Activated CD8-positive, alpha-beta memory T cell treated with anti-CD3 and anti-CD28 coated beads for 24 hours (primary cell): ENCODE measurements at places on chromosomes 4 and X.

DNA sequence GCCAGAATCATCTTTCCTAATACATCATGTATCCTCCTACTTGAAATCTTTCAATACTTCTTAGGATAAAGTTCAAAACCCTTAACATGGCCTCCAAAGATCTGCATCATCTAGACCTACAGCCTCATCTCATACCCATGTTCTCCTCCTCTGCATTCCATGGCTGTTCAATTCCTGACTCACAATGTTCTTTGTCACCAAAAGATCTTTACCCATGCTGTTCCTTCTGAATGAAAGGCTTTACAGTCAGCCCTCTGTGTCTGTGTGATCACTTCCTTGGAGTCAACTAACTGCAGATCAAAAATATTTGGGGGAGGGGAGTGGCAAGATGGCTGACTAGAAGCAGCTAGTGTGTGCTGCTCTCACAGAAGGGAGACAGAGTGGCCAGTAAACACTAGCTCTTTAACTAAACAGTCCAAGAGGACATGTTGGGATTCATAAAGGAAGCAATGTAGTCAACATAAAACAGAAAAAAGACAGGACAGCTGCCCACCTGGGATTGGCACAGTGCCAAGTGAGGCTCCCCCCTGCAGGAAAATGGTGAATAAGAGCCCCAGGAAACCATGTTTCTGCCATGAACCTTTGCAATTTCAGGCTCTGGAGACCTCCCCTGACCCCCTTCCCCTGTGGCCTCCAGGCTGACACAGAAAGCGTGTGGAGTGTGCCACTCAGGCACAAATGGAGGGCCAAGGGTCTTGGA is 31.9 kb downstream of the CBR4 start:
- no peak for DNase-seq

DNA sequence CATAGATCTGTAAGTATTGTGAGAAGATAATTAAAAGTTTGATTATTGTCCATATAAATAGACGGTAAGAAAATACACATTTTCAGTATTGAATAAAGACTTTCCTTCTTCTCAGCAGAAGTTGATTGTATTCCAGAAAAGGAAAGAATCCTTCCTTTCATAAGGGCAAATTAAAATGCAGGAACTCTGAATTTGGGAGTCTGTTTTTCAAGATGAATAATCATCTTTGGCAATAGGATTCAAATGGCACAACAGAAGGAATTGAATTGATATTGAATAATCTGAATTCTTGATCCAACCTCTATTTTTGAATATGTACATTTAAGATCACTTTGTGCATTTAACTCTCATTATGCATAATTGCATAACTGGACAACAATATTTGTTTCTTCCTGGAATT is 149.3 kb downstream of the DMD start:
- no peak for DNase-seq

DNA sequence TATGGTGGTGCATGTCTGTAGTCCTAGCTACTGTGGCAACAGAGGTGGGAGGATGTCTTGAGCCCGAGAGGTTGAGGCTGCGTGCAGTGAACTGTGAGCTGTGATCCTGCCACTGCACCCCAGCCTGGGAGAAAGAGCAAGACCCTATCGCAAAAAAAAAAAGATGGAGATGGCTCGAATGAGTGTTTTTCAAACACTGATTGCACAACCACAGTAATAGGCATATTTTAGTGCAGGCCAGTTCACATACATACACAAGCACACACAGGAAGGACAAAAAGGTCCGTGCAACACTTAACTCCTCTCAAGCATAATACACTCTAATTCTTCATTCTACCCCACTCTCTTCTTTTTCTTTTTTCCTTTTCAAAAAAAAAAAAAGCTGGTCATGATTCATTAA is 5.1 kb downstream of the EFHC2 start:
- DNase-seq, result no peak

DNA sequence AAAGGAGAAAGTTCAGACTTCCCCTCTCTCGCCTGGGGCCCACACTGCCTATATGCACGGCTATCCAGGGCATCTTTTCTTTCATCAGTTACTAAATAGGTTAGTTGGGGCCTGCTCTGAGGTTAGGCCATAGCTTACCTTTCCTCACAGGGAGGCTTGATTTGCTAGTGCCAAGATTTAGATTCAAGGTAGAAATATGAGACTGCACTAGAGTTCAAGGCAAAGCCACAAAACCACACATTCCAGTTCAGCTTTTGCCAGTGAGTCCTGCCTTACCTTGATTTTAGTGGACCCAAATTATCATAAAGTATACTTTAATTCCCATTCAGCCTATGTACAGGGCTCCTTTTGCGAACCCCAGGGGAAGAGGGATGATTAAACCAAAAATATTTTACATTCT is 762.8 kb downstream of the PDHA2 start:
- DNase-seq, result no peak

DNA sequence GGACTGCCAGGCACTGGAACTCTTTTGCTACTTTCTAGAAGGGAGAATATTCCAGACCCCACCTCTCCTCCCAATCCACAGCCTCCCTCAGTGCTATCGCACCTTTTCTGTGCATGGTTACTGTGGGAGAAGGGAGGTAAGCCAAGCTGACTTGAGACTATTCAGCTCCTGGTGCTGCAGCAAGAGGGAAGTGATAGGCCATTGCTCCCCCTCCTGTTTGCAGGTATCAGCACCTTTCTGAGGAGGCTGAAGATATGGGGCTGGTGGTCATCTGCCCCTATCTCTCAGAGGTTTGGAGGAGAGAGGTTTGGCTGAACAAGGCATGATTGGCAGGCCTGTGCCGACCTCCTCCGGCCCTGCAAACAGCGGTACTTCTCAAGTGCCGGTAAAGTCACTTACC is 103.3 kb upstream of the GATB start:
- DNase-seq, result no peak

- no peak for DNase-seq
Observed at GRCh38 chr4:55291227-55291640, 54.8 kb upstream of the SRD5A3 start.

GRCh38 chr4:8076023-8076422 is 82.6 kb downstream of the ABLIM2 start:
- no peak for DNase-seq

DNA sequence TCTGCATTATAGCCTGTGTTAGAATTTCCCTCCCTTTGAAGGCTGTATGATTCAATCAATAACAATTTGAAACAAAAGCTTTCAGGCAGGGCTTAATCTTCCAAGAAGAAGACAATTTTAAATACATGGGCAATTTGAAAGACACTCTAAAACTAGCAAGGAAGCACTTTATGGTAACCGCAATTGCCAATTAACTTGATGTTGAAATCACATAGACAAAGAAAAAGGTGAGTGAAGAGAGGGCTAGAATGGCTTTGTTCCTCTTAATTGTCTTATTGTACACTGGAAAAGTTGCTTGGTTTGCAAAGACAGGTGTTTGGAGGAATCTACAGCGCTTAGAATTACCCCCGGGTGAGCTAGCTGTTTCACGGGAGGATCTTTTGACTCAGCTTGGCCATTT is 74.4 kb upstream of the PRKX start:
- DNase-seq, result no peak

GRCh38 chr4:128858879-128859671 is 49.6 kb downstream of the JADE1 start:
- no peak for DNase-seq

DNA sequence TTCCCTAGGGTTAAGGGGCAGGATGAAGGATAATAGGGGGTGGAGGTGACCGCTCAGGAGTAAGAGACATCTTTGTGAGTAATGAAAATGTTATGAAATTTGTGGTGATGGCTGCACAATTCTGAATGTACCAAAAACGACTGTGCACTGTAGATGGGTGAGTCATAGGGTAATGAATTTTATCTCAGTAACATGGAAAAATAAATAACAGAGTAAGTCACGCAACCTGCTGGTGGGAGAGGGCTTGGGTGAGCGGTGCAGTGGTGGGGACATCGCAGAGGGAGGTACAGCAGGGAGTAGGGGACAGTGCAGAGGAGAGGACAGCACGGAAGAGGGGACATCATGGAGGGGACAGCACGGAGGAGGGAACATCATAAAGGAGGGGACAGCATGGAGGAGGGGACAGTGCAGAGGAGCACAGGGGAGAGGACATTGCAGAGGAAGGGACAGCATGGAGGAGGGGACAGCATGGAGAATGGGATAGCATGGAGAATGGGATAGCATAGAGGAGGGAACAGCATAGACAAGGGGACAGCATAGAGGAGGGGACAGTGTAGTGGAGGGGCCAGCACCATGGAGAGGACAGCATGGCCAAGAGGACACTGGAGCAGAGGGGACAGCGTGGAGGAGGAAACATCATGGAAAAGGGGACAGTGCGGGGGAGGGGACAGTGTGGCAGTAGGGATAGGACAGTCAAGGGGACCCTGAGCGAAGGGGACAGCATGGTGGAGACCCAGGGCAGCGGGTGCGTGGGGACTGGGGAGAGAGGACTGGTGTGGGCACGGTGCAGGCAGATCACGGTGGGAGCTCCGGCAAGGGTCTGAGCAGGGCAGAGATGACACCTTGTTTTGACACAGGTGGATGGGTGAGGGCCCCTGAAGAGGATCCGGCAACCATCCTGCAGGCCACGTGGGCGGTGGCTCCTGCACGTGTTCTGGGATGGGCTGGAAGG is 68.5 kb upstream of the MXD4 start:
- DNase-seq, result no peak

- no peak for DNase-seq
Observed at GRCh38 chr4:89157488-89158024, 46.2 kb downstream of the TIGD2 start.

GRCh38 chrX:139647597-139647996 is 60.4 kb downstream of the MCF2 start:
- DNase-seq, result no peak

DNA sequence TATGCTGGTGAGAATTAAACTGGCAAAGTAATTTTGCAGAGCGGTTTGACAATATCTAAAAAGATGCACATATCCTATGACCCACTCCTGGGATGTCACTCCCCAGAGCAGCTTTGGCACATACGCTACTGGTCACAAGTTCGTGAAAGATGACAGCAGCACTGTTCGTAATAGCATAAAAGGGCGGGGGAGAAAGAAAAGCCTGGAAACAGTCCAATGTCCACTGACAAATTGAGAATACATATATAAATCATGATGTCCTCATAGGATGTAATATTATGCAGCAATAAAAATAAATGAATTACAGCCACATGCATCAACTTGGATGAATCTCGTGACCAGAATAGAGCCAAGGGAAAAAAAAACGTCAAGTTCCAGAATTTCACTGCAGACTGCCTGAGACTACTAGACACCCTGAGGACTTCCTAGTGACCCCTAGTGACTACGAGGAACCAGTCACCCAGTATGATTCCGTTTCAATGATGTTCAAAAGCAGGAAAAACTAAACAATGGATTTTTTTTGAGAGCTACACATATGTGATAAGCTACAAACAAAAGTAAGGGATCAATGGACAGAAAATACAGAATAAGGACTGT is 1.8 kb downstream of the PCSK1N start:
- DNase-seq, result no peak

DNA sequence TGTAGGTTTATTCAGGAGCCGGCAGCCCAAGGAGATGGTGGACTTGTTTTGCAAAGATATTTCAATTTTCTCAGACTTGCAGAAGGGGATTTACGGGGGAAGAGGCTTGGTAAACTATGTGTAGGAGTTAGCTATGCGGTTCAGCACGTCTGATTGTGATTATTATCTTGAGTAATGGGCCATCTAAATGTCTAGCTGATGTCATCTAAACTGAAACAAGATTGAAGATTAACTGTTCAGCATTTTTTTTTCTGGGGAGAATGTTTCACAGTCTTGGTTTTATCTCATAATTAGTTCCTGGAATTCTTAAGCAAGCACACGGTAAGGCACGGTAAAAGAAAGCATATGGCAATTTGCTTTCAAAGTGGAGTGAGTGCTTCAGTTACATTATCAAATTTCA is 207.3 kb upstream of the CXorf51B start:
- DNase-seq, result no peak

GRCh38 chr4:149951152-149951900 is 126.9 kb upstream of the DCLK2 start:
- DNase-seq, result no peak
